Urinary bladder (tissue), 4 donors: ENCODE measurements at places on chromosomes 16 and 17. TPM values are rescaled to one million over a fixed set of nuclear protein-coding genes. Genes with fewer than 3 reads are reported as not detected.

Gene PVALEF
- polyA plus RNA-seq, result not detected

Gene KRTAP2-3
- polyA plus RNA-seq, result not detected

GRCh38 chr16:11410376-11411058 is 65.3 kb downstream of the RMI2 start:
- no peak for DNase-seq

Gene TEKT1
- polyA plus RNA-seq, result not detected

Gene HEATR9
- polyA plus RNA-seq, result not detected

DNA sequence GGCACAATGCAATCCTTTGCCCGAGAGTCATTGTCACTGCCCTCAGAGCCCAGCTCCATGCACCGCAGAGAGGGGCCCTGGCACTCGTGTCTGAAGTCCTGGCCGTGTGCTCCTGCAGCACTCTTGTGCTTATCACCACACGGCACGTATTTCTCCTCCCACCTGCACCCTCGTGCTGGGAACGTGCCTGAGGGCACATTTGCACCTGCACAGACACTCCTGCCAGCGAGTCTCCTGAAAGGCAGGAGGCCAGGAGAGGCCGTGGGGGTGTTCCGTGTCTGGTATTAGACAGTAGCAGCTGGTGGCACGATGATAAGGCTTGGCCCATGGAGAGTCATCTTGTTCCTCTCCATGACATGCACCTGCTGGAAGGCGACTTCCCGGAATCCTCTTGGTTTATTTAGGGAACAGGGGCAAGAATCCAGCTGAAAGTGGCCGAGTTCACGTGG is 3.4 kb upstream of the ACSF3 start:
- DNase-seq, result no peak

DNA sequence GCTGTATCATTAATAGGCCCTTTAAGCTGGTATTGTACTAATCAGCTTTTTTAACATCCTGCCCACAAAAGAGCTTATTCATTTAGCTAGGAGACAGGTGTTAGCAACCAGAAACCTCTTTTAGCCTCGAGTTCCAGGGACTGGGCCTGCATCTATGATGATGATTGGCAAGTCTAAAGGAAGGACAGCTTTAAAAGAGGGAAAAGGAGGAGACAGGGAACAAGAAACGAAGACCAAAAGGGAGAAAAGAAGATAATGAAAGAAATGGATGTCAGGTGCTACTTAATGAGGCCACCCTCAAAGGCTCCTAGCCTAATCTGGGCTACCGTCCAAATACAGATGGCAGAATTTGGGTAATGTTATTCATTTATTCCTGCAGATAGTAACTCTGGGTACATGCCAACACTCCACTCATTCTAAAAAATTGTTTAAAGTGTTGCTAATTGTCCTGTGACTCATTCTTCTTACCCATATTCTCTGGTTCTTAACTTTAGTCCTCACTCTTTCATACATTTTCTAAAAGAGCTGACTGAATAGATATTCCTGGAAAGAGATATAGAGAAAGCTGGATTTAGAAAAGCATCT is 18.7 kb upstream of the RFFL start:
- DNase-seq, result no peak

Gene HAPSTR1
- 16.9 TPM for polyA plus RNA-seq

DNA sequence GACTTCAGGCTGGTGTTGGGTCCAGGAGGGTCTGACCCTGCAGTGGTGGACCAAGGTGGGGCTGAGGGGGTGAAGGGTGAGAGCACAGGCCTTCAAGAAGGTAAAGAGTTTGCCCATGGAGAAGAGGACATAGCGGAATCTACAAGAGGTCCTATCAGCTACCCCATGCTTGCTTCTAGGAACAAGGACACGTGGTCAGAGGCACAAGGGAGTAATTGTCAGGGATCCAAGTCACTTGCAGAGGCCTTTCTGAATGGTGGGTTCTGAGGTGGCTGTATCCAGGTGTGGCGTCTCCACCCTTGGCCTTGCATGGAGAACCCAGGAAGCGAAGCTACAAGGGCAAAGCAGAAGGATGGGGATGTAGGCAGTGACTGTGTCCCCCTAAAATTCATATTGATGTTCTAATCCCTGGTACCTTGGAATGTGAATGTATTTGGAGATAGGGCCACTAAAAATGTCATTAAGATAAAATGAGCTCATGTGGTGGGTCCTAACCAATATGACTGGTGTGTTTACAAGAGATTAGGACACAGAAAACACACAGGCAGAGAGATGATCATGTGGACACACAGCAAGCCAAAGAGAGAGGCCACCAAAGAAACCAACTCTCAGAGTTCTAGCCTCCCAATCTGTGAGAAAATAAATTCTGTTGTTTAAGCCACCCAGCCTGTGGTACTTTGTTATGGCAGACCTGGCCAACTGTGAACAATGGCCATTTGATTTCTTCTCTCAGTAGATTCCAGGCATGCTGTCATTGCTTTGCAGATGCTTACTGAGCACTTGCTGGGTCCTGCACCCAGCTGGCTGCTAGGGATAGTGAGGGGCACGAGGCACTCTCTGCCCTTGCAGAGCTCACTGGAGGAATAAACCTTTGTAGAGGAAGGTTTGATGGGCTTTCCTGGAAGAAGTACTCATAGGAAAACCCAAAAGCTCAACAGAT is 75.8 kb downstream of the UTP18 start:
- DNase-seq, result no peak

DNA sequence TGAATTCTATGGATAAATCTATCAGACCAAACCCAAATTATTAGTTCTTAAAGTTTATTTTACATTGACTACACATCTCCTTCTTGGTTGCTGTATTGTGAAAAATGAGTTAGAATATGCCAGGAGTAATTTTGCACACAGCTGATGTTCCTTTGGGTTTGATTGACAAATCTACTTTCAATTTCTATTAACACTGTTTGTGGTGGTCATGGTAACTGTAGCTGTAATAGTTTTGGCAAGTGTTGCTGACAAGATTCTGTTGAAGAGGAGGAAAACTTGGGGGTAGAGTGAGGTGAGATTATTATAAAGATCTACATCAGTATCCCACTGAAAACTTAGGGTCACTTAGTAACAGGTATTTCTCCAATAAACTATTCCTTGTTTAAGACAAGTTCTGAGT is 30.3 kb downstream of the MRTFB start:
- no peak for DNase-seq

GRCh38 chr17:75508931-75509361 is 6.4 kb downstream of the CASKIN2 start:
- no peak for DNase-seq

DNA sequence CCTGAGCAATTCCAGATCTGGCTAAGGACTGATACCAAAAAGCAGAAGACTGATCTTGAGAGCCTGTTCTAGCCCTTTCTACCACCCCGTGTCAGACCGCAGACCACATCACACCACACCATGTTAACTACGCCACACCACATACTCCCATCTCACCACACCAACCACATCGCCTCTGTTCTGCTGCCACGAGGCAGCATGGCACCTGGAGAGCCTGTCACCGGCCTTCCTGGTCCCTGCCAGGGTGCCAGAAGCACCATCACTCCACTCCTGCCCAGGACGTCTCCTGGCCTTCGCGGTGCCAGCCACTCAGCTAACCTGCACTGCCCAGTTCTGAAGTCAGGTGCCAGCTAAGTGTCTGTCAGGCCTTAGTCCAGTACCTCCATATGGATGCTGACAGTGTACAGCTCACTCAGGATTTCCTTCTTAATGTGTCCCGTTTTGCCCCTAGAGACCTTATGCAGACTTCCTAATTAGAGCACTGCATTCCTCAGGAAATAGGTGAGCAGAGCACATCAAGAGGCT is 37.2 kb upstream of the BCAR1 start:
- no peak for DNase-seq

- DNase-seq, result no peak
Observed at GRCh38 chr17:44591206-44591605, 33.9 kb downstream of the FZD2 start.

- no peak for DNase-seq
Observed at GRCh38 chr17:73585583-73585982, 58.7 kb downstream of the SDK2 start.

Gene ACSM2A
- polyA plus RNA-seq, result 0.33 TPM

- DNase-seq, result peak; percentile 13
Observed at GRCh38 chr16:77869997-77870813, 81.8 kb downstream of the VAT1L start.

Gene SCNN1G
- polyA plus RNA-seq, result 0.61 TPM

DNA sequence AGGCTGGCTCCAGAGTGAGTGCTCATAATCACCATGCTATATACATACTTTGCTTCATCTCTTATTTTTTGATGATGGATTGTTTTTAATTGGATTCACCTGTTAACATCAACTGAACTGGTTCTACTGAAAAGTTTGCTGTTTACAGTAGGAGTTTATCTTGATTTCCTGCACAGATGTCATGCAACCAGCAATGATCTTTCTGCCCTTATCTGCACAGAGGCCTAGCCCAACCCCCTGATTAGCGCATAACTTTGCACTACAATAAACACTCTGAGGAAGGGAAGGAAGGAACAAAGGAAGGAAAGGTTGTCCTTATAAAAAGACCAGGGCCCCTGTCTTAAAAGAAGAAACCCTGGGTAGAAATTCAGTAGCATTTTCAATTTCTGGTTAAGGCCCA is 152.9 kb downstream of the RGS9 start:
- no peak for DNase-seq

Gene DPEP2
- 2.5 TPM for polyA plus RNA-seq

DNA sequence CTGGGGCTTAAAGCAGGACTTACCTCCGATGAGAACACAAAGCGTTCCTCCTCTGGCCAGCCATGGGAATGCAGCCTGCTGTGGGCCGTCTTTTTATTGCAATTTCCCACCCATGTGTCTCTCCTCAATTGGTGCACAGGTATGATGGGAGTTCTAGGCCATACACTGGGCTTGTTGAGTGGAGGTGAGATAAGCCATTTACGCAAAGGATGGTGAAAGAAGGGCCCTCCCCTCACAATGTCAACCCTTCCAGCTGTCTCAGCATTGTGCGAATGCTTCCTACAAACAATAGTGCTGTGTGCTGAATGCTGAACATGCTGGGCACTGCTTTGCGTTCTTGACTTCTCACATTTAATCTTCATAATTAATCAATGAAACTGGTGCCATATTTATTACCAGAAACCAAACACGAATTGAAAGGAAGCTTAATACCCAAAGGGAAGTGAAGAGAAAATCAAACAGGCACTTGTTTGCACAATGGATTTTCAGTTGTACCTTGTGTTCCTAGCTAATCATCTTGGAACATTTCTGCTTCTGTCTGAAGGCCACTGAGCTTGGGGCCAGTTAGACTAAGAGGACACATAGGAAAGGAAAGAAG is at the start of gene GP2:
Gene GP2, minus strand, starts transcription at position 70 of the 598 bp plus-strand sequence. CDS start 1,082 bp downstream, outside the sequence.
- DNase-seq, result no peak

DNA sequence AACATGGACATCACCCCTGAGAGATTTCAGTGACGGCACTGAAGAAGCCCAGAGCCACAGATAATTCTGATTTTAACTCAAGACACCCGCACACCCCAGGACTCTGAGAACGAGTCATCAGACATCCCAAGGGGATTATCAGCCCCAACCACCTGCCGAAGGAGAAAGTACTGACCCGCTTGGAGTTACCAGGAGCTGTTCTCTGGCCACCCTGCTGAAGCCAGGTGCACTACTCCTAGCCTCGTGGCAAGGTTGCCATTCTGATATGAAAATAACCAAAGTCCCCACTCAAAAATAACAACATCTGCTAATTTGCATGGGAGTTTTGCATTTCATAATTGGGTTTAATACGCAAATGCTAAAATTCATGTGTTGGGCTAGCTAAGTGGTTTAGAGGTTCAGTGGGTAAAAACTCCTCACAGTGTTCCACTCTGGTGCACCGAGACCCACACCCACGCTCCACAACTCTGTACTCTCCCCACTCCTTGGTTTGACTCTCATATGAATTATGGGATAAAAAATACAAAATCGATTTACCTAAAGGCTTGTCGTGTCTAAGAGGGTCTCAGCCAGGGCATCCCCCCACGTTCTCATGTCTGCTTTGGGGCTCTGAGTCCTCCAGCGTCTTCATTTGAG is 143.0 kb upstream of the NOL11 start:
- no peak for DNase-seq

Gene MARVELD3
- 0.57 TPM for polyA plus RNA-seq

DNA sequence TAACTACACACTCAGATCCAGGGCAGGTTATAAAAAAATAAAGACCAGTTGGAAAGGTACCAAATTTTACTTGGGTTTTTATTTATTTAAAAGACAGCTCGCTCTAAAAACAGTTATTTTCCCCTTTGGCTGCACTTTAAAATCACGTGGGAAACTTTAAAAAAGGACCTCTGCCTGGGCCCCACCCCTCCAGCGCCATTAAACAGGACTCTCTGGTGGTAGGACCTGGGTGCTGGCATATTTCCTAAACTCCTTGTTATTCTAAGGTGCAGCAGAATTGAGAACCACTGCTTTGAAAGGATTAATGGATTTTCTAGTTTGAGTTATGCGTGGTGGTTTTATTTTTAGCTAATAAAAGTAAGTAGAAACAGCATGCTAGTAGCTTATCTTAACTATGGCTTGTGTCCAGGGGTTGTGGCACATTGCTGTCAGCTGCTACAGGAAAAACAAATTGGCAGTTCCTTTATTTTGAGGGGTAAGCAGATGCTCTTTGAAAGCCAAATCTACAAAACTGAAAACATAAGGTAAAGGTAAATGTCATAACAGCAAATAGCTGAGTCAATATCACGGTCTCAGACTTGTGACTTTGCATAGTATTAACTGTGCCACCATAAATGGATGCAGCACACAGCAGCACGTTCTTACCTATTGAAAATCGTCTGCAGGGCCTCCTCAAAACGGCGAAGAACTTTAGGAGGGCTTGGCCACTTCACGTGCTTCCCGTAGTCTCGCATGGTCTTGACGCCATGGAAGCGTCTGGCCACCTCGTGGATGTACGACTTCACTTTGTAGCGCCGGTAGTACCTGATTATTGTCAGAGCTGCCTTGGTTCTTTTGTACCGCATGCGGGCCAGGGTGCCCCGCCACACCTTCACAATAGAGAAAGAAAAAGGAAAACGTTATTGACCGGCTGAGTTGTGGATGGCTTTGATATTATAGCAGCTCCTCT is 172.0 kb downstream of the CDK5R1 start:
- no peak for DNase-seq

DNA sequence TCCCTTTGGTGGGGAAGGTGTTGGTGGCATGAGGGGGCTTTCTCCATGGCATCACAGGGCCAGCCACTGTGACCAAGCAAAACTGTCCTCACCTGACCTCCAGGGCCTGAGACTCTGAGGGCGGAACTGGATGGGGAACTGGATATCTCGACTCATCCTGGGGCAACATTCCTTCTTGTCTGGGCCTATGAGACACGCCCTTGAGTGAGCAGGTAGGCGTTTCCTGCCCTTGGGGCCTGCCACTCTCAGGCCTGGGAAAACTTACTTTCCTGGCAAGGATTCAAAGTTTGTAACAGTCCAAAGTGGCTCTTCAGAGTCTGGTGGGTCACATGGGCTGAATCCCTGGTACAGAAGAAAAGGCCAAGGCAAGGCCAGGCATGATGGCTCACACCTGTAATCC is 9.6 kb downstream of the MT1X start:
- peak; percentile 37 for DNase-seq
